ENCODE measurements at places on chromosomes 2 and 18.

- DNase-seq = no peak
Observed at GRCh38 chr2:69477627-69478026, 40.4 kb upstream of the NFU1 start.

DNA sequence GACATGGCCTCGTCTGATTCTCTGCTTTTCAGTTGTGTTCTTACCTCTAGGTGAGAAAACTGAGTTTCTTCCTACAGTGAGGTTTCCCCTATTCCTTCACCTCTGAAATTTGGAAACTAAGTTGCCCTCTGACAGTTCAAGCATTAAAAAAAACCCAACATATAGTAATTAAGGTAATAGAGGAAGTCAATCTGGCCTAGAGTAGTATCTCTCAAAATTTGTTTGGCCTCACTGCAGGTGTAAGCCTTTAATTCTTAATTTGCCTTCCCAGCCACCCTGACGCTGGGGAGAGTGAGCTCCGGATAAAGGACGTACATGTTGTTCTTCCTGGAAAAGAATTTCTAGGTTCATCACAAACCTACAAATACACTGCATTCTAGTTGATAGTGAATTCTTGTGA, 1.4 kb downstream of the CAD start:
- no peak for DNase-seq

- DNase-seq = peak; percentile 28
Observed at GRCh38 chr2:237026981-237027711, 58.5 kb upstream of the COPS8 start.

DNA sequence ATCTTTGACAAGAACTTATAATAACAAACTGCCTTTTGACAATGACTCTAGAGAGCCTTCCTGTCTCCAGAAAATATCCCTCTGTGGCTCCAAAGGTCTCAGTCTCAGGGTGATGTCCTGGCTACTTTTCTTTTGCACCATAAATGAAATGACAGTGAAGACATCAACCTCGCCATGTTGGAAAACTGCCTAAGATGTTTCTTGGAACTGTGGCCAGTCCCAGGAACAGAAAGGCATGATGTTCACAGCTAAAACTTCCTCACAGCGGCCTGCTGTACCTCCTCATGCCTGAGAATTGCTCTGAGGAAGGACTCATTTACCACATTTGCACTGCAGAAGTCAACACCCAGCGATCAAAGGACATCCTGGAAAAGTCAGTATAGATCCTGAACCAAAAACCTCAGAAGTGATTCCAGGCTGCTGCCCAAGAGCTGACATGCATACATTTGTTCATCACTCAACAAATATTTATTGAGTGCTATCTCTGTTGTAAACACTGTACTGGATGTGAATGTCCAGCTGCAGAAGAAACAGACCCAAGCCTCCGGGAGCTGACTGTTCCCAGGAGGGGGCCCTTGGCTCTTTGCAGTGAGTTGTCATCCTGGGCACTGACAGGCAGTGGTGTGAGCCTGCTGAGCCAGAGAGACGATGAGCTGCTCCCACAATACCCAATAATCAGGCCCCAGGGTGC, 64.3 kb upstream of the ACSL3 start:
- no peak for DNase-seq

DNA sequence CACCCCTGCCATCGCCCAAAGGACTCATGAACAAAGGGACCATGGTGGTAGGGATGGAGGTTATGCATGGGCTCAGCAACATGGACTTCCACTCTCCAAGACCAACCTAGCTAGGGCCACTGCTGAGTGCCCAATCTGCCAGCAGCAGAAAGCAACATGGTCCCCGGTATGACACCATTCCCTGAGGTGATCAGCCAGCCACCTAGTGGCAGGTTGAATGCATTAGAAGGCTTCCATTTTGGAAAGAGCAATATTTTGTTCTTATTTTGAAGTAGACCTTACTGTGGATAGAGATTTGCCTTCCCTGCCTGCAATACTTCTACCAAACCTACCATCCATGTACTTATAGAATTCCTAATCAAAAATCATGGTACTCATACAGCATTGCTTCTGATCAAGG, 99.8 kb downstream of the METTL4 start:
- DNase-seq = no peak

DNA sequence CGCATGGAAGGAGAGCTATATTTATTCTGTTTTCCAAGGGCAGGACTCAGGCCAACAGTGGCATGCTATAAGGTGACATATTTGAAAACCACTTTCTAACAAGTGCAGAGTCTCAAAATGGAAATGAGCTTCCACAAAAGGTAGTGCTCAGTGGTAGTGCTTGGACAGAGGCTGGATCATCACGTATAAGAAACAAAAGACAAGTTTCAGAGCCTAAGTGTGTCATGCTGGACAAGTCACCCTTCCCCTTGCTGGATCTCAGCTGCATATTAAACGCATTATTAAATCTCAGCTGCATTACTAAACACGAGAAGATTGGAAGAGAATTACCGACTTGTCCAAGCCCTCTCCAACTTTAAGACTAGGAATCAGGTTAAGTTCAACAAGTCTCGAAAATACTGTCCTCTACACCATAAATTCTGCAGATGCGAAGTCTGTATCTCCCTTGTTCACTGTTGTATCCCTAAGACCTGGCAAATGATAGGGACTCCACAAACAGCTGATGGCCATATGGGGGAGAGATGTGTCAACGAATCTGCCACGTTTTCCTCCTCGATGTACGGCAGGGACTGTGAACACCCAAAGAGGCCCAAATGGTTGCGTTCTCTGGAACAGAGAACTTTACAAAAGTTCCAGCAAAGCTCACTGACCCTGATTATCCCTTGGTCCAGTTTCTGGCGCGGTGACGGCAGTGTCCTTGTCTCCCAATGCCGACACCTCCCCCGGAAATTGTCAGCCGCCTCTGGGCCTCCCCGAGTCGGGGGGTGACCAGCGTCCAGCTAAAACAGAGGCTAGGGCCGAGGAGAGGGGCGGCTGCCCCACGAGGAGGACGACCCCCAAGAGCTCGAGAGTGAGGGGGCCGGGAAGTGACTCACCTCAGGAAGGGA, 611 bp downstream of the NOL10 start:
- DNase-seq = no peak

GRCh38 chr2:82839036-82839435, 1620.0 kb downstream of the SUCLG1 start:
- no peak for DNase-seq
